ENCODE measurements at places on chromosomes 13 and 19.

DNA sequence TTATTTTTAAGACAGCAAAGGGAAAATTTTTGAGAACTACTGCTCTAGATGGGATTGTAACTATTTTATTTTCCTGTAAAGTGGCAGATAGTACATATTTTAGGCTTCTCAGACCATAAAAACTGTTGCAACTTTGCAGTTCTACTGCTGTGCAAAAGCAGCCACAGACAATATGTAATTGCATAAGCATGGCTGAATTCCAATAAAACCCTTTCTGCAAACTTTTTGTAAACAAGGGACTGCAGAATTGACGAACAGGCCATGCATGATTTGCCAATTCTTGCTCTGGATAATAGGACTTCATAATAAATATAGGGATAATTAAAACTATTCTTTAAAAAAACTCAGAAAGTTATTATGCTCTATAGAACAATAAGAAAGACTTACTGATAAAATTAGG is 149.1 kb downstream of the SLITRK5 start:
- no peak for DNase-seq

GRCh38 chr13:99005609-99006008 is 27.7 kb upstream of the DOCK9 start:
- DNase-seq = no peak

- no peak for DNase-seq
Observed at GRCh38 chr13:93477238-93477637, 250.6 kb downstream of the GPC6 start.

- DNase-seq = no peak
Observed at GRCh38 chr19:12913851-12914690, 5.0 kb downstream of the SYCE2 start.

GRCh38 chr19:29682236-29682895 is 17.1 kb downstream of the PLEKHF1 start:
- no peak for DNase-seq

- DNase-seq = no peak
Observed at GRCh38 chr13:112174476-112175110, 107.6 kb downstream of the SOX1 start.

- DNase-seq = no peak
Observed at GRCh38 chr13:51758691-51759090, 45.3 kb downstream of the DHRS12 start.
